HCT116 (cell line): ENCODE measurements at places on chromosomes 2 and 18.

GRCh38 chr18:34514238-34514637, 195.9 kb upstream of the DTNA start:
- DNase-seq: no peak

GRCh38 chr2:205932861-205933260, 153.1 kb downstream of the INO80D start:
- no peak for DNase-seq

- no peak for DNase-seq
Observed at GRCh38 chr2:236940497-236940896, 145.2 kb upstream of the COPS8 start.

GRCh38 chr2:200054681-200055468, 99.5 kb downstream of the MAIP1 start:
- DNase-seq: peak; percentile 2

DNA sequence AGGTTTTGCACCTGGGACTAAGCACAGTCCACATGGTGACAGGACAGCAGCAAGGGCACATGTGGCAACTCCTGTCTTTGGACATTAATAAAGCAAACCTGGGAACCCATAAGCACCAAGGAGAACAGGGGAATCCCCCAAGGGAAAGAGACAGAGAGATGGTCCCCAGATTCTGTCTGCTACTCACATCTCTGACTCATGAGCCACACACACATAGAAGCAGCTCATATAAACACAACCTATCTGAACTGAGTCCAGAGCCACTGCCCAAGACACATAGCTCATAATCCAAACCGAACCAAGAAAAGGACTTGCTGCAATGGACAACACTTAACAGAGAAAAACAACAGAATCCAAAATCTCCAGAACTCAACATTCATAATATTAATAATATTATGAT, 82.5 kb downstream of the OSBPL1A start:
- DNase-seq: no peak

DNA sequence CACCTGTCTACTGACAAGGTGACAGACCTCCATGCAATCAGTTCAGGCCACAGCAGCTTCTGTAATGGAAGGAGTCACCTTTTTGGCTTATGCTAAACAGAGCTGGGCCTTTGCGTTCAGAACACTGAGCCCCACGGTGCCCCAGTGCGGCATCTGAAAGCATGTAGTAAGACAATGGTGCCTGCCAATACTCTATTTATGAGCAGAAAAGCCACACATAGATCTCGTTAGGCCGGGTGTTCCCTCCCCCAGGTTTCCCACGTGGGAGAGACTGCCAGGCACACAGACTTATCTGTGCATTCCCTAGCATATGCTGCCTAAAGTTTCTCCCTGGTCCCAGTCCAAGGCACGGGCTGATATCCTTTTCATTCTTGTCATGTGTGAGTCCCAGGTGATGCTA, 150.9 kb downstream of the ACTR3 start:
- no peak for DNase-seq

DNA sequence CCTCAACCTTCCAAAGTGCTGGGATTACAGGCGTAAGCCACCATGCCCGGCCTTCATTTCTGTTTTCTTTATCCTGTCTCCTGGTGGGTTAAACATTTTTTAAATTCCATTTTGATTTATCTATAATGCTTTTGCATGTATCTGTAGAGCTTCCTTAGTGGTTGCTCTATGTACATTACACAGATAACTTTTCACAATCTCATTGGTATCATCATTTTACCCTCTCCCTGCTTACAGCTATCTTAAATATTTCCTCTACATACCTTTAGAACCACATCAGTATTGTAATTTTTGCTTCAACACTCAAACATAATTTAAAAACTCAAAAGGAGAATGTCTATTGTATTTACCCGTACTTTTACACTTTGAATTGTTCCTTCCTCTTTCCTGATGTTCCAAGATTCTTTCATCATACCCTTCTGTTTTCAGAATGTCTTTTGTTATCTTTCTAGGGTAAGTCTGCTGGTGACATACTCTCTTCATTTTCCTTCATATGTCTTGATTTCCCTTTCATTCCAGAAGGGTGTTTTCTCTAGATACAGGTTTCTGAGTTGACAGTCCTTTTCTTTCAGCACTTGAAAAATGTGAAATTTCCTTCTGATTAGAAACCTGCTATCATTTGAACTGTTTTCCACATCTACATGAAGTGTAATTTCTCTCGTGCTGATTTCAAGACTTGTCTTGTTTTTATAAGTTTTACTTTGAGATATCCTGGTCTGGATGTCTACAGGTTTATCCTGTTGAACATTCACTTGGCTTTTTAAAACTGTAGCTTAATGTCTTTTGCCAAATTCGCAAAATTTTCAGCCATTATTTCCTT, 21.9 kb downstream of the PPP3R1 start:
- no peak for DNase-seq

DNA sequence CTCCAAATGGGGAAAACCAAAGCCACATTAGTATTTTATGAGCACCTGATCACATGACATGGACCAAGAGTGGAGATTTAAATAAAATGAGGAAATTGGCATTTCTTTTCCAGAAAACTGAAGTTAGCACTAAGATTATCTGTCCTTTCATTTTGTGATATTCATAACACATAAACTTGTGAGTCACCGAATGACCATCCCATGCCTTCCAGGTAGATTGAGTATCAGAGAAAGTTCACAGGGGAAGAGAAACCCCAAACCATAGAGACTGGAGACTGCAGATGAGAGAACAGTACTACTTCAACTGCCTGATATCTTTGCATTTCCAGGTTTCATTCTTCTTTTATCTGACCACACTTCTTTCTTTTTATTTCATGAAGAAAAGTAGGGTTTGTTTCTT, 176.3 kb upstream of the LRP1B start:
- no peak for DNase-seq

DNA sequence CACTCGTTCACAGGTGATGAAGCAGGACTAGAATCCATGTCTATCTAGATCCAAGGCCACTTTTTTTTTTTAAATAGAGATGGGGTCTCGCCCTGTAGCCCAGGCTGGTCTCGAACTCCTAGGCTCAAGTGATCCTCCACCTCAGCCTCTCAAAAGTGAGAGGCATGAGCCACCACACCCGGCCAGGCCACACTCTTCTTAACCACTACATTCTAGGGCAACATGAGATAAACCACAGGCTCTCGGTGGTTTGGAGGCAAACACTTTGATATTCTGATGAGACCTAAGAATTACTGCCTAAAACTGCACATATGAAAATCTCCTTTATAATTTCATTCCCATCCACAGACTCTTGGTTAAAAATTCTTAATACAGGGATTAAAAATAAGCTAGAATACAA, 51.8 kb downstream of the USP34 start:
- DNase-seq: no peak

DNA sequence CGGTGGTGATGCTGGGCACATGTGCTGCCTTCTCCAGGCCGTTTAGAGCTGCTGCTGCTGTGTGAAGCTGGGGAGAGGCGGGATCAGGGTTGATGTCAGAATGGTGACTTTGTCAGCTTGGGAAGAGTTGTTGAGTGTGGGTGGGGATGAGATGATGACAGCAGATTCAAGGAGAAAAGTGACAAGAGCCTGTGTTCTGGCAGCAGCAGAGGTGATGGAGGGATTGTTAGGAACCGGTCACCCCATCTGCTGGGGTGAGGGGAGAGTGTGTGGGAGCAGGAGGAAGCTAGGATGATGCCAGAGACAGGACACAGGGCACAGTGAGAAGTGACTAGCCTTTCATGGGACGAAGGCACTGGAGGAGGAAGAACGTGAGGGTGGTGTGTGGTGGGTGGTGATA, 345.5 kb downstream of the RNF144A start:
- DNase-seq: no peak

DNA sequence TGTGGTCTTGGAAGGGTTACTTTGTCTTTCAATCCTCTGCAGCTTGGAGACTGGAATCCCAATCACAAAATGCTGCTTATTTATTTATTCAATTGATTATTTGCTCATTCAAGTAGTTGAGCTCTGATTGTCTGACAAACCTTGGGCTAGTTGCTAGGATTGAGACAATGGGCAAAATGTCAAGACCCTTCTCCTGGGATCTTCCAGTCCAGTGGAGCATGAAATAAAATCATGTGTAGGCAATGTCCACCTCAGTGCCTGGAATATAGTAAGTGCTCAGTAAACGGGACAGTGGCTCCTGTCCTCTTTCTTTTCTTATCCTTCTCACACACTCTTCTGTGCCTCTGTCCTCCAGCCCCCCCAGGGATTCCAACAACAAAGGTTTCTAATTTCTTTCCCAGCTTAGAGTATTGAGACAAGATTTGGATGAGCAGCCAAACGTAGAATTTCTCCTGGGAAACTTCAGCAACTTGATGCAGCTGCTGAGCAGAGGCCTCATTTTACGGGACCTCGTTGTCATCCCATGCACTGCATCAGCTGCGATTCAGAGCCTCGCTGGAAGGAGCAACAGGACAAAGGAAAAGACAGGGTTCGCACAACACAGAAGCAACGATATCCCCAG, 545.0 kb downstream of the SOX11 start:
- no peak for DNase-seq

DNA sequence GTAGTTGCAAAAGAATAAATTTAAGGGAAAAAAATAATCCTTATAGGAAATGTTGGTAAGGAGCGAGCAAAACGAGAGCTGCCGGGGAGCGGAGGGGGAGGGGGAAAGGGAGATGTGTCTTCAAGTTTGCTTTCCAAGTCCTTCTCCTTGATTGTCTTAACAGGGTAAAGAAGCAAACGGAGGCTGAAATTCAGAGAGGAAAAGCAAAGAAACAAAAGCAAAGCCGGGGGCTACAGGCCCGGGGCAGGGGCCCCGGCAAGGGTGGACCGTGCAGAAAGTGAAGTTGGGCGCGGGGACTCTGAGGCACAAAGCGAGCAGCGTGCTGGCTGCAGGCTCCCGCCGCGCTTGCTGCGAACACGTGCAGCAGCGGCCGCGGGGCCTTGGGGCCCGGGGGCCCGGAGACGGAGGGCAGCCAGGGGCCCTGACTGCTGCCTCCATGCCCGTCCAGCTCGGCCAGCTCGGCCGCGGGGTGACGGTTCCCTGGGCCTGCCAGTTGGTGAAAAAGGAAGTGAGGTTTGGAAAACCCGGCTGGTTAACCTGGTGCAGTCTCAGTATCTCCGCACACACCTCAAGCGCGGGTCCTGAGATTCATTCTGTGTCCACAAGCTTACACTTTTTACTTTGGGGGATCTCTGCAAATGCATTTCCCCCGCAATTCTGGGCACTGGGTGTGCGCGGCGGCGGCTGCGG, 4.1 kb downstream of the BCL11A start:
- DNase-seq: no peak

DNA sequence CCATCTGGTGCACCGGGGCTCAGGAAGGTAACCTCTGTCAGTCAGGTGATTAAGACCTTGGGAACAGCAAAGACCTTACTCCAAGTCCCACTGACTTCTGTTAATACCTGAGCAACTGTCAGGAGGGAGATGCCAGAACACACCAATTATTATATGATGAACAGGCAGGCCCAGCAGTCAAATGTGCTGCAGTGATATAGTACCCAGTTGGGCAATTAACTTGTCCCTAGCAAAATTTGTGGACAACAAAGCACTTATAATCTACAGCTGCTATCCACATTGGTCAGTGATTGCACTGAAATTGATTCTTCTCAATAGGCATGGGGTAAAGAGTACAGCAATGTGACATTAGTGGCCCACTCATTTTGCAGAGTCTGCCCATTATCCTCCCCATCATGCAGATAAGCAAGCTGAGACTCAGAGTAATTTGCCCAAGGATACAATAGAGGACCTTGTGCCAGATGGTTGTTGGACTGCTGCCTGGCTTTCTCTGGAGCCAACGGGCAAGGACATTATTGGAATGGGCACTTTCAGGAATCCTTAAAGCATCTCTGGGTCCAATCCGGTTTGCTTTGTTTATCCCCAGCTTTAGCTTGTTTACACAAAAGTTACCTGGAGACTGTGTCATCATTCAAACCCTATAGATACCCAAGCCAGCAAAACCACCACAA, 147.6 kb downstream of the CCBE1 start:
- DNase-seq: no peak

DNA sequence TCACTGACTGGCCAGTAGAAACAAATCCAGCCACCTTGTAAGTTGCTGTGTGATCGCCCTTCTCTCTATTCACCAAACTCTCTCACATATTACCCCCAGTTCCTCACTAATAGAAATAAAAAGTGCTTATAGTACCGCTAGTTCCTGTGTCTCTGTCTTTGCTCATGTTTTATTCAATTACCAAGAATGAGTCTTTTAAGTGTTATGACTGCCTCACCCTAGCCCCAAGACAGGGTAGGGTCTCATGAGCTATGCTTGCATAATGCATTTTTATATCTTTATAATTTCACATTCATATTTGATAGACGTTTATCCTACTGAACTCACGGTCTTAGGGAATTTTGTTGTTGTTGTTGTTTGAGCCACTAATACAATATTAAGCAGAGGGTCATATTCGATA, 109.6 kb upstream of the DOK6 start:
- no peak for DNase-seq

DNA sequence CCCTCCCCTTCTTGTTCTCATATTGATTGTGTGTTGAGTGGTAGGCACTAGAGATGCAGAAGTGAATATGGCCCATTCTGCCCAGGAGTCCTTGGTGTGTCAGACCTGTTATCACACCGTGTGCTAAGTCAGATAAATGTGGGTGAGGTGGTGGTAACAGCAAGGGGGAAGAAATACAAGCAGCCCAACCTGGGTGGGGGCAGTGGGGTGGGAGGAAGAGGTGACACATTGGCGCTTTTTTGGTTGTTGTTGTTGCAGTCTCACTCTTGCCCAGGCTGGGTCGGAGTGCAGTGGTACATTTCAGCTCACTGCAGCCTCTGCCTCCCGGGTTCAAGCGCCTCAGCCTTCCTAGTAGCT, 12.8 kb downstream of the B3GNT2 start:
- no peak for DNase-seq

GRCh38 chr18:43501099-43501498, 223.8 kb upstream of the SYT4 start:
- DNase-seq: no peak

GRCh38 chr2:37711831-37712230, 40.4 kb upstream of the CDC42EP3 start:
- no peak for DNase-seq

- no peak for DNase-seq
Observed at GRCh38 chr2:13638181-13638580, 921.4 kb downstream of the TRIB2 start.

- no peak for DNase-seq
Observed at GRCh38 chr2:98012561-98012991, 16.8 kb upstream of the TMEM131 start.

GRCh38 chr2:159572459-159572858, 43.9 kb downstream of the BAZ2B start:
- DNase-seq: no peak

DNA sequence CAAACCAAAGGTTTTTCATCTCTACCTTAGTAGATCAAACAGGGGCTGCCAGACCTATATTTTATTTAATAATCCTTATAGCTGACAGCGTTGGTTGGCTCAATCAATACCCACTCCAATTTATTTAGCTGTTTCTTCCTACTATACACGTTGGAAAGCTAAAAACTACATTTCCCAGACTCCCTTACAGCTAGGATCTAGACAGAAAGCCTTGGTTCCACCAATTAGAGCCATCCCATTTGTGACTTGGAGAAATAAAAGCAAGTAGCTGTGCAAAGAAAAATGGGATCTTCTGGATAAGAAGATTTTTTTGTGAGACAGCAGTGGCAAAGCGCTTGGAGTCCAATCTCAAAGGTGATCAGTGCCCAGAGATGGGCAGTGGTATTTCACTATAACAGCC, 331.3 kb upstream of the MEIS1 start:
- no peak for DNase-seq

GRCh38 chr2:191358325-191359025, 113.3 kb downstream of the MYO1B start:
- no peak for DNase-seq

GRCh38 chr2:85156619-85157018, 23.4 kb downstream of the TCF7L1 start:
- DNase-seq: no peak
